ENCODE measurements at places on chromosomes 5 and 9.
A peak's percentile ranks its signal among the peaks of the same experiment; 100 is the strongest.

- DNase-seq, result no peak
Measured at GRCh38 chr5:126793097-126793496, 16.2 kb downstream of the LMNB1 start.

DNA sequence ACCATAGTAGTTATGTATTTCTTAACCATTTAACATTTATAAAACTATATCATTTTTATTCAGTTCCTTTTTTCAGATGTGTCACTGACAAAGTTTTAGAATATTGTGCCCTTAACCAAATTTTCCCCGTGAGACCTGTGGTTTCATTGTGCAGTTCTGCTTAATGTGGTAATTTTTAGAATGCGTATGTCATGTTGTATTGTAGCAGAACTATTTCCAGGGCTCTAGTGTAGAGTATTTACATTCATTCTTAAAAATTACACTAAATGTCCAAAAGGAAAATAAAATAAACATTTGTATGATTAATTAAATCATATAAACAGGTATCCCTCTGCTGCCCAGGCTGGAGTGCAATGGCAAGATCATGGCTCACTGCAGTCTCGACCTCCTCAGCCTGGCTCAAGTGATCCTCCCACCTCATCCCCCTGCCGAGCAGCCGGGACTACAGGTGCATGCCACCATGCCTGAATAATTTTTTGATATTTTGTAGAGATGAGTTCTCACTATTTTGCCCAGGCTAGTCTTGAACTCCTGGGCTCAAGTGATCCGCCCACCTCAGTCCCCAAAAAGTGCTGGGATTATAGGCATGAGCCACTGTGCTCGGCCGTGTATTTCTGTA lies 15.4 kb downstream of the SERINC5 start:
- DNase-seq, result no peak

DNA sequence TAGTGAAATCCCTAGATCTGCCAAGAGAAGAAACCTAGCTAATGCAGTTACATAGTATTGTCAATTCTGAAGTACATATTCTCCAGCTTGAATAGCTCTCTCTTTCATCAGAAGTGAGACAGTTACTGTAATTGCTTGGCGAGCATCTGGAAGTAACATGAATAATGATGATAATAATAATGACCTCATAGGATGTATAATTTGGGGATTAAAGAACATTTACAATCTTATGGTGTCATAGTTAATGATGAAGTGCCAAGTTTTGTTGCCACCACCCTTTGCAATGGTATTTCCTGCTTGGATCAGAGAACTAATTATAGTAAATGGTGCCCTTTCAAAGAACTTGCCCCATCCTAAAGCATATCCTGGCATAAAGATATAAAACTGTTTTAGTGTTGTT lies 201.4 kb downstream of the ADAMTSL1 start:
- DNase-seq, result no peak

DNA sequence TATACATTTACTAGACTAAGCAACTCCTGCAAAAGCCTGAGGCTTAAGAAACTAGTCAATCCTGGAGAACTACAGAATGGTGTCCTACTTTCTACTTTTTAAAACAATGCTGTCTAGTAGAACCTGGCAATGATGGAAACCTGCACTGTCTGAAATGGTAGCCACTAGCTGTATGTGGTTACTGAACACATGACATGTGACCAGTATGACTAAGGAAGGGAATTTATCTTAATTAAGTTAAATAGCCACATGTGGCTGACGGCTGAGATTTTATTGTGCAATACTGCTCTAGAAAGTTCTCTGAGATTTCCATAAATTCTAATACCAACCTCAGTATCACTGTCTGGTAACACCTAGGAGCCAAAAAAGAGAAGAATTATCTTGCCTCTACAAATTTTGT lies 44.9 kb upstream of the RAPGEF6 start:
- DNase-seq, result no peak

- DNase-seq, result no peak
Measured at GRCh38 chr5:179123109-179123426, 62.9 kb downstream of the ZNF354C start.

DNA sequence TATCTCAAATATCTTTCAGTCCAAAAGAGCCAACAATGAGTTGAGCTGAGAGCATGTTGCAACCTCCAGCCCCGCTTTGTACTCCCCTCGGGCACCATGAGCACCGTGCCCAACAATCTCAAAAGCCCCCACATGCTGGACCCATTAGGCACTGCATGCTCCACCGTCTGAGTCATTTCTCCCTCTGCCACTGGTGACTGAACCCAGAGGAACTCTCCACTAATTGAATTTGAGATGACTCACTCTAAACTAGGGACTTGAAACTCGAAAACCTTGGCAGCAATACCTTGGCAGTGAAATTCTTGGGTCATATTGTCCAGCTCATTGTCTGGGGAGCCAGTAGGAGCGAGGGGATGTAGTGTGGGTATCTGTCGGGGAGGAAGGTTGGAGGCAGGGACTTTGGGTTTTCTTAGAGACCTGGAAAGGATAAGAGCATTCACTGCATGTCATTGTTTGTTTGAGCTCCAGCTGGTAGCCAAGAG lies 49.9 kb upstream of the SLIT3 start:
- no peak for DNase-seq

GRCh38 chr5:159671886-159672285 lies 244.4 kb upstream of the ADRA1B start:
- no peak for DNase-seq

DNA sequence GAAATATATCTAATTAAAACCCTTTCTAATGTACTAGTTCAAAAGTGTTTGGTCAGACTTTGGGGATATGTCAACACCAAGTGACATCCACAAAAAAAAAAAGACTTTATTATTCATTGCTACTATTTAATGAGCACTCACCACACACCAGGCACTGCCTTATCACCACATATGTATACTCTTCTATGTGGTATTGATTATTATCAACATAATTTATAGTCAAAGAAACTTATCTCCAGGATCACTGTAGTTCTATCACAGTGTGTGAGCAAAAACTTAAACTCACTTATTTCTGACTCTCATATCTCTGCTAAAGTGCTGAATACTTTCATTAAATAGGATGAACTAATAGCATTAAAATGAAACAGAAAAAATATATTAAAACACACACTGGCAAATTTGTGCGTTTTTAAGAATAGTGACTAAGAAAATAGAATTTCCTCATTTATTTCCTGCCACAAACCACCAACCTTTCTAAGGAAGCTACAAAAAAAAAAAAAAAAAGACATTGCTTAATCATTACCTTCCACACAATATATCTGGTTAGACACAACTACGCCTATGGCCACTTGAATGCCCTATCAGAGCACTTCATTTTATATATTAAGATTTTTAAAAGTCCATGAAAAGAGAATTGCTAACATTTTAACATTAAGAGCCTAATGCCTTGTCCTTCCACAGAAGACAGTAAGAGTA lies 12.8 kb downstream of the SLCO4C1 start:
- DNase-seq, result no peak

DNA sequence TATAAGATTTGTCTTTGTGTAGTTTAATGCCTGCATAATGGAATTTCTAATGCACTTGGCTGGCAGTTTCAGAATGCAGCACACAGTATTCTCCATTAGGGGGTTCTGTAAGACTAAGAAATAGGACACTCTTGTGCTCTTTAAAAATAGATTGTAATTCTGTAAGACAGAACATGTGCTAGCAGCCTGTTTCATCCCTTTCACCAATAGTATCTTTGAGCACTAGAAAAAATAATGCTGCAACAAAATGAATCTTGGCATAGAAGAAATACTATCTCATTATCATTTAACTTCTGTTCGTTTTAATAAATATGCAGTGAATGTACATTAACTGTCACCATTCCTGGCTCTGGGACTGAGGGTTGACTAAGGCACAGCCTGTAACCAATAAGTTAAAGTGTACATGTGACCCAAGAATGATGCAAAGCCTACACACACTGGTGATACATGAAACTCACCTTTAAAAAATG lies 23.8 kb upstream of the ZNF622 start:
- DNase-seq, result no peak

- DNase-seq, result no peak
Measured at GRCh38 chr5:14242871-14243383, 99.8 kb downstream of the TRIO start.

- DNase-seq, result no peak
Measured at GRCh38 chr5:137595396-137596079, 96.4 kb upstream of the SPOCK1 start.

- DNase-seq, result peak; percentile 52
Measured at GRCh38 chr9:74771262-74771585, 116.5 kb downstream of the TRPM6 start.

GRCh38 chr5:144463481-144464223 lies 293.0 kb downstream of the KCTD16 start:
- no peak for DNase-seq

DNA sequence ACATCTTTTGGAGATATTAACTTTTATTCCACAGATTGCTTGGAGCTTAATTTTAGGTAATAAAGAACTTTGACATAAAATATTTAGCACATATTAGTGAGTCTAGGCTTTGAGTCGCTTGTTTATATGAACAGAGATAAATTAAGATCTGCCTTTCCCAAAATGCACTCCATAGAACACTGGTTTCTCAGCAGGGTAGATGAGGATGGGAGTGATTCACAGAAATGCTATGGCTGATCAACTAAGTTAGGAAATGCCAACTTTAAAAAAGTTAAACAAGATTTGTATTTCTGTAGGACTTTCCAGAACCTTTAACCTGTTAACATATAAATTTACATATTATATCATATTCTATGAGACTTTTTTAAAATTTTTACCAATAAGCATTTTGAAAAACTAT lies 65.2 kb downstream of the STARD4 start:
- DNase-seq, result no peak

- DNase-seq, result no peak
Measured at GRCh38 chr5:155689406-155689805, 637.6 kb upstream of the SGCD start.

- no peak for DNase-seq
Measured at GRCh38 chr5:13780081-13780480, 164.4 kb downstream of the DNAH5 start.

- no peak for DNase-seq
Measured at GRCh38 chr9:82457298-82457697, 468.7 kb downstream of the SPATA31D1 start.

- no peak for DNase-seq
Measured at GRCh38 chr5:159471904-159472303, 141.6 kb upstream of the IL12B start.

- no peak for DNase-seq
Measured at GRCh38 chr9:130963337-130963908, 24.4 kb upstream of the FIBCD1 start.

DNA sequence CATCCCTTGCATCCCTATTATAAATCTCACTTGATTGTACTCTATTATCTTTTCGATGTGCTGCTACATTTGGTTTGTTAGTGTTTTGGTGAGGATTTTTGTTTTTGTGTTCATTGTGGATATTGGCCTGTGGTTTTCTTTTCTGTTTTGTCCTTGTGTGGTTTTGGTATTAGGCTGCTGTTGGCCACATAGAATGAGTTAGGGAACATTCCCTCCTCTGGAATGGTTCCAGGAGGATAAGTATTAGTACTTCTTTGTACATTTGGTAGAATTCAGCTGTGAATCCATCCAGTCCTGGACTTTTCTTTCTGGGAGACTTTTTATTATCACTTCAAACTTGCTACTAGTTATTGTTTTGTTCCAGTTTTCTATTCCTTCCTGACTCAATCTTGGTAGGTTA lies 287.2 kb downstream of the CWC27 start:
- no peak for DNase-seq

- DNase-seq, result no peak
Measured at GRCh38 chr5:151202381-151203139, 21.3 kb downstream of the CCDC69 start.

Data from activated T-cell treated with anti-CD3 and anti-CD28 coated beads, Interleukin-2, amount 50 U/mL, for 48 hours (primary cell).